ENCODE measurements at places on chromosomes 5 and 9.

GRCh38 chr5:30113542-30113941 is 1079.9 kb upstream of the CDH6 start:
- no peak for DNase-seq

GRCh38 chr9:133801739-133802138 is 63.6 kb upstream of the SARDH start:
- no peak for DNase-seq

DNA sequence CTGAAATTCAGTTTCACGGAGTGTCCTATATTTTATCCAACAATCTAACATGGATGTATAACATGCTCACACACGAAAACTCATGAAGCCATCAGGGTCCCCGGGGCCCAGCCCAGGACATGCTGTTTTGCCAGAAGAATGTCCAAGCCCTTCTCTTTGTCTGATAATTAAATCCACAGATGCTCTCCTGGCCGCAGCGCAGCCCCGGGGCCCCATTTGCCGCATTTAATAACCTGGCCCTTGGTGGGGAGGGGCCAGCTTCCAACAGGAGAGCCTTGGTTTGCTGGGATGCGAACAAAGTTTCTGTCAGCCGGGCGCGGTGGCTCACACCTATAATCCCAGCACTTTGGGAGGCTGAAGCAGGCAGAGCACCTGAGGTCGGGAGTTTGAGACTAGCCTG is 30.0 kb downstream of the PLPP7 start:
- no peak for DNase-seq

GRCh38 chr5:73256862-73257261 is 83.9 kb downstream of the TMEM174 start:
- DNase-seq: no peak

GRCh38 chr5:72223371-72223770 is 96.7 kb downstream of the MRPS27 start:
- peak; percentile 26 for DNase-seq

- DNase-seq: peak; percentile 91
These were observed 11.1 kb downstream of the EXD3 start for GRCh38 chr9:137411645-137412380.

DNA sequence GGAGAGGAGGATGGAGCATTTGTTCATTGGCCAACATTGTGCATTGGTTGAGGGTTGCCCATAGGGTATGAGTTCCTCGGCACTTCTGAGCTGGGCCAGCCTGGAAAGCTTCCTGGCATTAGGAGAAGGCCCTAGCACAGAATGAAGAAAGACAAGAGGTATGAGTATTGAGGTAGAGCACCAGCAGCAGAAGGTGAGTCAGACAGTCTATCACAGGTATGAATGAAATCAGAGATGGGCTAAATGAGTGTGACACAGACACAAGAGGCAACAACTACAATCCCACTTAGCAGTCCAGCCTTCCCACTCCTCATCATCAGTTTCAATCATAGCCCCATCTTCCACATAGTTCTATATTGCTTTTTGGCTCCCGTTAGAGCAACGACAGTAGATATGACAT is 25.4 kb upstream of the TGFBR1 start:
- no peak for DNase-seq

Data from fibroblast of upper back skin (primary cell).